ENCODE measurements at places on chromosomes 1 and 21. TPM values are rescaled to one million over a fixed set of nuclear protein-coding genes. Genes with fewer than 3 reads are reported as not detected.

C1QC gene
- total RNA-seq, result not detected

HUNK gene
- total RNA-seq, result not detected

TMEM125 gene
- total RNA-seq, result not detected

OR2L3 gene
- not detected for total RNA-seq

STUM gene
- total RNA-seq, result 0.73 TPM

ANGPTL3 gene
- not detected for total RNA-seq

FCGR2B gene
- total RNA-seq, result not detected

AIRE gene
- total RNA-seq, result not detected

PYHIN1 gene
- total RNA-seq, result not detected

TRIM17 gene
- not detected for total RNA-seq

RER1 gene
- 96.5 TPM for total RNA-seq

NTMT2 gene
- total RNA-seq, result not detected

KIAA0040 gene
- 0.78 TPM for total RNA-seq

ZNF683 gene
- not detected for total RNA-seq

OLIG2 gene
- total RNA-seq, result not detected

PODN gene
- 59.5 TPM for total RNA-seq

ZNF692 gene
- 11.6 TPM for total RNA-seq

Data from cardiac ventricle fibroblast (primary cell).